ENCODE measurements at places on chromosomes 1 and 21. TPM values are rescaled to one million over a fixed set of nuclear protein-coding genes. Genes with fewer than 3 reads are reported as not detected.

DNA sequence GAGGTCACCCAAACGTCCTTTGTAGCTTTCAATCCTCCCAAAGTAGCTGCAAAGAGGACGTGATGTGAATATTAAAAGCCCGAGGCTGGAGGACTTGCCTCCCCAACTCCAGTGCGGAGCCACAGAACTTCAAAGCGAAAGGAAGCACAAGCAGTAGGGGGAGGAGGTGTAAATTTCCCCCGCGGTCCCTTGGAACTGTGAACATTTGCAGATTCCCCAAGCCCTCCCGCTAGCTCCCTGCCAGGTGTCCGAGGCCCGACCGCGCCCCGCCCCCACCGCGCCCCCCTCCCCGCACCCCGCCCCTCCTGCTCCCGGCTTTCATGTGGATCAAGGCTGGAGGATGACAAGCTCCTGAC is 41.5 kb upstream of the HAO2 start:
- no peak for DNase-seq

- no peak for DNase-seq
These were observed 33.8 kb downstream of the POFUT2 start for GRCh38 chr21:45253633-45254459.

DNA sequence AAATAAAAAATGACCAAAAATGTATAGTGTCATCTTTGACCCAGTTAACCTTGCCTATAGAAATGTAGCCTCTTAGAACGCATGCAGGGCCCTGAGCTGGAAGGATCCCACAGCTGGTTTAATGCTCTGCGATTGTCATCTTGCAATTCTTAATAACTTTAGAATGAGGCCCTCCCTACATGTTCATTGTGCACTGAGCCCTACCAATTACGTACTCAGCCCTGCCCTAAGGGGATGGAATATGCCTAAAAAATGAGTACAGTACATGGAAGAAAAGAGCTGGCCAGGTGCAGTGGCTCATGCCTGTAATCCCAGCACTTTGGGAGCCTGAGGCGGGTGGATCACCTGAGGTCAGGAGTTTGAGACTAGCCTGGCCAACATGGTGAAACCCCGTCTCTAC is 57.8 kb upstream of the BCAR3 start:
- DNase-seq, result no peak

- no peak for DNase-seq
These were observed 50.6 kb downstream of the LMO4 start for GRCh38 chr1:87379306-87379705.

DNA sequence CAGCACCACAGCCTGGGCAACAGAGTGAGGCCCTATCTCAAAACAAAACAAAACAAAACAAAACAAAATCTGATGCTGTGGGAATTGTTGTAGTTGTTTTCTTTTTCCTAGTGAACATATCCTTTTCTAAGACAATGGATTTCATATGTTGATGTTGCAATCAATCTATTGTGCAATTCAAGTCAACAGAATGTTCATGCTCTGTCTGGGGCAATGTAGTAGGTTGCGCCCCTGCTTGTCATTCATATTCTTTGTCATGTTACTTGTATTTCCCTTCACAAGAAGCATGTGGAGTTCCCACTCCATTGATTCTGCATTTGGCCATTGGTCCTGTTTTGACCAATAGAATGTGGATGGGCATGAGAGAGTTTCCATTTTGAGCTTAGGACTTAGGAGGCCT is 223.9 kb downstream of the DUSP10 start:
- DNase-seq, result no peak

DNA sequence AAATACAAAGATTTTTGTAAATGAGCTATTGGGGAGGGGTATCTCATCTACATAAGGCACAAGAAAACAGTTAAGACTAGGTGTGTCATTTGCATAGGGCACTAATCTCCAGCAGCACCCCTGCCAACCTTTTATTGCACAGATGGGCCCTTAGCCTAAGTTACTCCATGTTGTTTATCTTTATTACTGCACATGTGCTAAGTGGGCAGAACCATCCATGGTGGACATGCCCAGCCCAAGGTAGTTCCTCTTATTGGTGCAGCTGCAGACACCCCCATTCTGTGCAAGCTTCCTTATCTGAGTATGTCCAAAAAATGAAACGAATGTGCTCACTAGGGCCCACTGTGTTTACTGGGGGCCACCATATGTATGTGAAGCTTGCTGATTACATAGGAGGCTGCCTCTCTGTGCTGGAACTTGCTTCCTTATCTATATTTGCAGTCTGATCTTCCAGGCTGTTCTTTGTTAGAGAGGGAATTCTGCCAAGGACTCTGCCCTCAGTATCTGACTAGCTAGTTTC is 77.3 kb upstream of the NEK7 start:
- no peak for DNase-seq

DNA sequence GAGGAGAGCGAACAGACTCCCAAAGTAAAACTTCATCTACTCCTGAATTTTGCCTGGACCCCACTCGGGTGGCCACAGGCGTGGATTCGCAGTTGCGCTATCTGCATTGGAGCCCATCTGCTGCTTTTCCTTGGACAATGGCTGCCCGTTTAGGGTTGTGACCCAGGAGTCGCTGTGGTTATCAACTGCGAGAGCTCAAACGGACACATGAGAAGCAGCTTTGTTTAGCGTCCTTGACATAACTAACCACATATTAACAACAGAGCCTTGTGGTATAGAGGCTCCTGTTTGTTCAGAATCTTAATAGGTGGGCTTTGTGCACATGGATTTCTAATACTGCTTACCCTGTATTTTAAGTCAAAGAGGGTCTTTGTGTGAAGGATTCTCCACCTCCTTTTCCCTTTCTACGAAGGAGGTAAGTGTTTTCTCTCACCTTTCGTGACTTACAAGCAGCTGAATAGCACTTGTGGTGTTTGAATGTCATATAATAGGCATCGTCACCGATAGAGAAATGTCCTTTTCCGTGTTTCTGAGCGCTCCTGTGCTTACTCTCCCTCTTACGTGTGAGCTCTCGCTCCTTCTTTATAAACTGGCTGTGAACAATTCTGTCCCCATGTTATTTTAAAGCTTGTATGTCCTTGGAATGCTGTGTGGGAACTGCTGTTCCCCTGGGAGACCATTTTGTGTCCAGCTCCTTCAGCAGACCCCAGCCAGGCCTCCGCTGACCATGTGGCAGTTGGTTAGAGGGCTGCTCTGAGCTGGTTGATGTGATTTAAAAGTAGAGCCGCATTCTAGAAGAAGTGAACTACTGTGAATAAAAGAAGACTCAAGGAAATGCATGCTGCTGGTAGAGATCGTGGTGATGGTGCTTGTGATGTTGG is 441.4 kb downstream of the RPS6KC1 start:
- DNase-seq, result no peak

DNA sequence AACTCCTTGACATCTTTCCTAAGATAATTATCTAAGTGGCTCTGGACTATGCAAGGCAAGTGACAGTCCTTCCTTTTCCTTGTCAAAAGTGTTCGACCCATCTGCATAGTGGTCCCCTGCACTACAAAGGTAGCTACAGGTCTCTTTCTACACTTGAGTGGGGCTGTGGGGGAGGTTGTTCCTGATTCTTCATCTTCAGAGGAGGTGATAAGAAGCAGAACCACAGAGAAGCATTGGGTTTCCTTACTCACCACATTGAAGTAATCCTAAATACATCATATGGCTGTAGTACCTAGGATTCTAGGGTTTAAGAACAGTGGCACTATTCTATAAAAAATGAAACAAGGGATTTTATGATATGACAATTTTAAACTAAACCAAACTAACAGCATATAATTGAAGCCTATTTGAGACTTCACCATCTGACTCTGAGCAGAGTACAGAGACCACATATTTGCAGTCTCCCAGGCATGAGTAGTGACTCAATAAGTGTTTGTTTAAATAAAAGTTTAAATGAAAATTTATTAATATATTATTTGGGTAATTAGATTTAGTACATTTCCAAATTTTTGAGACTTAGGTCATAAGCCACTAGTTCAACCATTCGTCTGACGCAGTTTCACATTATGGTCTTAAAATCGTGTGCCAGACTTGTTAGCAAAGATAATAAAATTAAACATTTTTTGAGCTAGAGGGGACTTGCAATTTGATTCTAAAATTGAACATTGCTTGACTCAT is 54.9 kb upstream of the NEK7 start:
- DNase-seq, result no peak

DNA sequence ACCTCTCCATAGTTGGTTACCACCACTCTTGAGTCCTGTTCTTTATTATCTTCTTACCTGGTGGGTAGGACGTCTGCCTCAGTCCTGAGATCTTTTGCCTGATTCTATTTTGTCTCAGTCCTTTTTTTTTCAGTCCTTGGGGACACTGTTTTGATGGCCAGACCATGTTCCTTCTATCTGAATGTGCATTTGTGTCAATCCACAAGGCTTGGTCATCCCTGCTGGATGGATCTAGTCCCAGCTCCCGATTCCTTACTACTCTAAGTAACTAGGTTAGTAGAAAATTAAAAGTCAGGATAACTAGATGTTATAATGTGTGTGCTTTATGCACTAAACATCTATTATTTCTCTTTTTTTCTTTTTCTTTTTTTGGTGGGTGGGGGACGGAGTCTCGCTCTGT is 28.1 kb upstream of the AK4 start:
- DNase-seq, result no peak

DNA sequence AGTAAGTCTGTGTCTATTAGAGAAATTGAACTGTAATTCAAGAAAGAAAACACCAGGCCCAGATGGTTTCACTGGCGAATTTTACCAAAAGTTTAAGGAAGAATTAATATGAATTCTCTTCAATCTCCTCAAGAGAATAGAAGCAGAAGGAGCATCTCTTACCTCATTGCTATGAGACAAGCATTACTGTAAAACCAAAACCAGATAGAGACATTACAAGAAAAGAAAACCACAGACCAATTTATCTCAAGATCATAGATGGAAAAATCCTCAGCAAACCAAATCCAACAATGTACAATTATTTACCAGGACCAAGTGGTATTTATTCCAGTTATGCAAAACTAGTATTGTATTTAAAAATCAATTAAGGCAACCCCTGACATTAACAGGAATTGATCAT is 160.6 kb downstream of the LIPI start:
- no peak for DNase-seq

- no peak for DNase-seq
These were observed 4.1 kb upstream of the GREM2 start for GRCh38 chr1:240616018-240616417.

DNA sequence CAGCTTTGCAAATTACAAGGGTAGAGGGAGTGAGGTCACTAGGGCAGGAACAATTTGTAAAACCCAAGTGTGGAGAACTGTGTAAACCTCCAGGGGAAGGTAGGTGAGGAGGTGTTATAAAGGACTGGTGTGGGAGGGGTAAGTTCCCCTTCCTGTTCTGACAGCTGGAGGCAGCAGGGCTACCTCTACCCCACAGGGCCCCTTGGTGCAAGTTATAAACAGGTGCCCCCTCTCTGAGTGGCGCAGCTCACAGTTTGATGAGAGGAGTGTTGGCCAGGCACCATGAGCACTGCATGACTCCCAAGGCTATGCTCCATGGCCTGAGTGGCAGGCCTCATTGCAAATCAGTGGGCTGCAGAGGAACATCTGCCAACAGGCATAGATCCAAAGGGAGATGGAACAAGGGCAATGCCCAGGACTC is 41.0 kb downstream of the MFSD2A start:
- DNase-seq, result no peak

DNA sequence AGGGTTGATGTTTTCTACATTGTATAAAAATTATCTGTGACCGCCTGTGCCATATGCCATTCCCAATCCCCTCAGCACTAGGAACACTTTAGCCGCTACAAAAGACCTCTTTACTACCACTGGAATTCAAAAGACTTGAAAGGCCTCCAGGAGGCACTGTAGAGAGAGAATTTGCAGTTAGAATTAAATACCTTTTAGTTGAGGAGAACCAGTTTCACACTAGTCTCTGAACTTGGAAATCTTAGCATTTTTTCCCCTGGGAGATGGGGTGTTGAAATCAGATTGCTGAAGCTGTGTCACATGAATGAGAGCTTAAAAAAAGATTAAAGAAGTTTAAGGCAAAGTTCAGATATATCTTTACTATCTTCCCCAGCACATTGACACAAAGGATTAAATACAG is 291.0 kb downstream of the ADGRL2 start:
- DNase-seq, result no peak

DNA sequence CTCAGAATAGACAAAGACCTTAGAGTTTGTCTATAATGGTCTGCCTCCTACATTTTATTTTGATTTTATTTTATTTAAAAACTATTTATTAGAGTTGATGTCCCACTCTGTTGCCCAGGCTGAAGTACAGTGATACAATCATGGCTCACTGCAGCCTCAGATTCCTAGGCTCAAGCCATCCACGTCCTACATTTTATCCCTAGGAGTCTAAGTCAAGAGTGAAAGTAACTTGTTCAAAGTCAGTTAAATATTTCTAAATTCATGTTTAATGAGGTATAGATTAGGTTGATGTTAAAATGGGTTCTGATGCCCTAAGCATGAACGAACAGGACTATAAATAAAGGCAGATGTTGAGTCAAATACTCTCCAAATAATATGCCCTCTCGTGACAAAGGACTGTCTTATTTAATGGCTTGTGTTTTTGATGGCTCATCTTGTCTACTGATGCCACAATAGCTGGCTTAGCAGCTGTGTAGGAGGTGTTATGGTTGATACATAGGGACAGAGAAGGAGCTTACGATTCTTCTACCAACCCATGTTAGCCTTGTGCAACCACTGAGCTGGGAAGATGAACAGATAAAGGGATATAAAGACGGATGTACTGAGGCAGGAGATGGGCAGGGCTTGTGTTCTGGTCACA is 66.0 kb upstream of the CR1L start:
- DNase-seq, result no peak

DNA sequence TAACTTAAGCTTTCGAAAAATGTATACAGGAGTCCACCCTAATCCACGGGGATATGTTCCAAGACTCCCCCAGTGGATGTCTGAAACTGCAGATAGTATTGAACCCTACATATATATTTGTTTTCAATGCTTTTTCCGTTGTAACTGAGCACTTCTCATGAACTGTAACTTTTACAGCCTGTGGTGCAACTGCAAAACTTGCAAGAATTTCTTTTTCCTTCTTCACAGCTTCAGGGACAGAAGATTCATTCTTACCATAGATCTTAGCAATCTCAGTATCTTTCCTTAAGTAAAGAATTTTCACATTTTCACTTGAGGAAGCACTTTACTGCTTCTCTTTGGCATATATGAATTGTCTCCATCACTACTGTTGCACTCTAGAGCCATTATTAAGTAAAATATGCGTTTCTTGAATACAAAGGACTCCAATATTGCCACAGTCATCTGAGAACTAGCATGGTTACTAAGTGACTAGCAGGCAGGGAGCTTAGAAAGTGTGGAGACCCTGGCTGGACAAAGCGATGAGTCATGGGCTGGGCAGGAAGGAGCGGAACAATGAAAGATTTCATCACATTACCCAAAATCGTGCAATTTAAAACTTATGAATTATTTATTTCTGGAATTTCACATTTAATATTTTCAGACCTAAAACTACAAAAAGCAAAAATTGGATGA is 14.1 kb downstream of the DPYD start:
- no peak for DNase-seq

GRCh38 chr1:222095606-222096475 is 354.0 kb upstream of the DUSP10 start:
- DNase-seq, result peak; percentile 19

PSMB2 gene
- total RNA-seq, result 50.3 TPM

C8A gene
- not detected for total RNA-seq

TNFRSF1B gene
- total RNA-seq, result 14.0 TPM

CNKSR1 gene
- 1.8 TPM for total RNA-seq

LCE1D gene
- total RNA-seq, result not detected

ESRRG gene
- total RNA-seq, result 31.8 TPM

COL8A2 gene
- total RNA-seq, result 0.53 TPM

RGS8 gene
- total RNA-seq, result not detected

HCRTR1 gene
- total RNA-seq, result not detected

Measured in heart right ventricle (tissue), 16 donors.